ENCODE measurements at places on chromosomes 1 and 21. TPM values are rescaled to one million over a fixed set of nuclear protein-coding genes. Genes with fewer than 3 reads are reported as not detected.

LORICRIN gene
- total RNA-seq = not detected

TMEM79 gene
- 3.6 TPM for total RNA-seq

TSPAN2 gene
- 0.66 TPM for total RNA-seq

S100A1 gene
- 0.17 TPM for total RNA-seq

ELAVL4 gene
- total RNA-seq = not detected

PRKAA2 gene
- 7.1 TPM for total RNA-seq

BTBD8 gene
- 10.8 TPM for total RNA-seq

RUNX3 gene
- total RNA-seq = 0.26 TPM

LEFTY2 gene
- not detected for total RNA-seq

UMODL1 gene
- not detected for total RNA-seq

RBM11 gene
- 0.17 TPM for total RNA-seq

TEX38 gene
- not detected for total RNA-seq

OR2G6 gene
- total RNA-seq = not detected

KIF26B gene
- total RNA-seq = 6.9 TPM

THEM5 gene
- not detected for total RNA-seq

NCF2 gene
- 2.6 TPM for total RNA-seq

C8B gene
- not detected for total RNA-seq

NGF gene
- 8.5 TPM for total RNA-seq

NUP210L gene
- 0.17 TPM for total RNA-seq

SELL gene
- total RNA-seq = under 0.01 TPM

PRKCZ gene
- total RNA-seq = 2.0 TPM

NUDT17 gene
- 5.1 TPM for total RNA-seq

OR2T29 gene
- not detected for total RNA-seq

FCER1A gene
- total RNA-seq = not detected

ZMYM1 gene
- total RNA-seq = 18.5 TPM

LCE1B gene
- total RNA-seq = not detected

MCOLN3 gene
- 2.5 TPM for total RNA-seq

KCNJ9 gene
- total RNA-seq = under 0.01 TPM

NEGR1 gene
- total RNA-seq = 3.1 TPM

AXDND1 gene
- total RNA-seq = 0.17 TPM

CSMD2 gene
- total RNA-seq = 7.6 TPM

FCRL6 gene
- total RNA-seq = not detected

PDPN gene
- total RNA-seq = 7.4 TPM

GSTM1 gene
- total RNA-seq = not detected

TINAGL1 gene
- 3.0 TPM for total RNA-seq

TMEM269 gene
- total RNA-seq = not detected

SLAMF9 gene
- total RNA-seq = not detected

CELA3A gene
- not detected for total RNA-seq

LCE2C gene
- total RNA-seq = not detected

PPP2R5A gene
- 35.2 TPM for total RNA-seq

TOMM40L gene
- total RNA-seq = 9.2 TPM

FMO2 gene
- total RNA-seq = 125 TPM

TFF1 gene
- total RNA-seq = not detected

RAB7B gene
- 9.1 TPM for total RNA-seq

GPR157 gene
- 3.1 TPM for total RNA-seq

MFAP2 gene
- 16.2 TPM for total RNA-seq

PALMD gene
- total RNA-seq = 0.51 TPM

SLC25A34 gene
- total RNA-seq = 0.77 TPM

MPC2 gene
- 32.1 TPM for total RNA-seq

GCSAML gene
- not detected for total RNA-seq

LCE1D gene
- total RNA-seq = not detected

MOB3C gene
- 12.1 TPM for total RNA-seq

NBPF10 gene
- 5.1 TPM for total RNA-seq

BCL2L15 gene
- total RNA-seq = under 0.01 TPM

CLCA1 gene
- total RNA-seq = not detected

KRTAP19-3 gene
- total RNA-seq = not detected

VSIG8 gene
- under 0.01 TPM for total RNA-seq

PODN gene
- total RNA-seq = 67.5 TPM

Data from fibroblast of lung (primary cell).